ENCODE measurements at places on chromosomes 16 and 17.

DNA sequence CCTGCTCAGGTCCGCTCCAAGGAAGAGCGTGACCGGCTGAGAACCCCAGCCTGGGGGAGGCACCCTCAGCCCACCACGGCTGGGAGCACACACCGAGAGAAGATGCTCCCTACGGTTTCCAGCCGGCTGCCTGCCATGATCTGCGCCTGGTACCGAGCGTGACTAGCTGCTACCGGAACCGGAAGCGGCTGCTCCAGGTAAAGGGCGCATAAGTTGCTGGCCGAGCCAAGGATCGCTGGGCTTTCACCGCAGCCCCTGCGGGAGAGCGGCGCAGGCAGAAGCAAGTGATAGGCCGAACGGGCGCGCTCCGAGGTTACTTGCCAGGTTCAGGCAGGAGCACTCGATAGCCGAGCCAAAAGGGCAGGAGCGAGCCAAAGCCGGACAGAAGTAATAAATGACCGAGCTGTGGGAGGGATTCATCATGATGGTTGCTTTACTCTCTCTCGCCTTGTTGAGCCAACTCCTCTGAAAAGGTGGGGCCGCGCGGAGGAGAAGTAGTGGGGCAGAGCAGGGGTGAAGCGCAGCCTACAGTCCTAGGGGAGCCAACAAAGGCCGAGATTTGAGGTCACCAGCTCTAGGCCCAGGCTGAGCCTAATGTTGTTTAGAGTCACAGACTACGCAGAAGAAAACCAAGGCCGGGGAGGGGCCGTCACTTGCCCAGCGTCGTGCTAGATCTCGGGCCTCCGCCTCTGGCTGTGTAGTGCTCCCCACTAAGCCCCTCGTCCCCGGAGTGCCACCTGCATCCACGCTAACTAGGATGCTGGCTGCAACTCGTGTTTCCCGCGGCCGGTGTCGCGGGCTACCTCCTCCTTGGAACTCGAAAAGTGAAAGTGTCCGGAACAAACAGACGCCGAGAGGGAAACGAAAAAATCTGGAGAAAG is at the start of gene MRPS23:
MRPS23 (minus strand) TSS at position 171 of the 881 bp plus-strand sequence; CDS start at position 137, 34 bp downstream.
- DNase-seq, result peak; percentile 93

DNA sequence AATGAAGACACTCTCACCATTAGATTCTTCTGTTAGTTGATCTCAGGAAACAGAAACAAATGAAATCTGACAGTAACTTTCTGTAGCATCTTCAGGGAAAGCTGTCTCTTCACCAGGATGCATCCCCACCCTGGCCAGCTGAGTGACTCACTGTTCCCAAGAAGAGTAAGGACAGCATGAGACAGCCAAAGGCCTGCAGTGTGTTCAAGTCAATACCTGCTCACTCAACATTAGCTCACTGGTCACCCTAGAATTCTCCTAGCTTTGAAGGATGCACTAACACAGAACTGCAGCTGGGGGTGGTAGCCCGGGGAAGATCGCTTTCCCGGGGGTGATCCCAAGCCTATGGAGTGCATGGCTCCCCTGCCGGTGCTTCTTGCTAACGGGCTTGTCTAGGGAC is 28.2 kb upstream of the CLEC18B start:
- DNase-seq, result no peak

- DNase-seq, result no peak
Measured at GRCh38 chr16:51138178-51138577, 12.9 kb downstream of the SALL1 start.

DNA sequence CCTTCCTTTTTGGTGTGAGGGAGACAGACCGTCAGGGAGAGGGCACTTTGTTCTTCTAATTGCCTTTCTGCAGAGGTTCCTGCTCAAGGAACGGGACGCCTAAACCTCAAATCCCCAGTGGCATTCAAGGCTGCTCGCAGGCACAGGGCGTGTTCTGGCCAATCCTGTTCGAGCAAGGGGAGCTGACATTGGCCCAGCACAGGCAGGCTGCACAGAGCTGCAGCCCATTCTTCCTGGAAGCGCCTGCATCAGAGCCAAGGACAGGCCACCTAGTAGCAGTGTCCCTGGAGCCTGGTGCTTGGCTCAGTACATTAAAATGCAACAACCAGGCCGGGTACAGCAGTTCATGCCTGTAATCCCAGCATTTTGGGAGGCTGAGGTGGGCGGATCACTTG is 72.2 kb upstream of the CREBBP start:
- no peak for DNase-seq

DNA sequence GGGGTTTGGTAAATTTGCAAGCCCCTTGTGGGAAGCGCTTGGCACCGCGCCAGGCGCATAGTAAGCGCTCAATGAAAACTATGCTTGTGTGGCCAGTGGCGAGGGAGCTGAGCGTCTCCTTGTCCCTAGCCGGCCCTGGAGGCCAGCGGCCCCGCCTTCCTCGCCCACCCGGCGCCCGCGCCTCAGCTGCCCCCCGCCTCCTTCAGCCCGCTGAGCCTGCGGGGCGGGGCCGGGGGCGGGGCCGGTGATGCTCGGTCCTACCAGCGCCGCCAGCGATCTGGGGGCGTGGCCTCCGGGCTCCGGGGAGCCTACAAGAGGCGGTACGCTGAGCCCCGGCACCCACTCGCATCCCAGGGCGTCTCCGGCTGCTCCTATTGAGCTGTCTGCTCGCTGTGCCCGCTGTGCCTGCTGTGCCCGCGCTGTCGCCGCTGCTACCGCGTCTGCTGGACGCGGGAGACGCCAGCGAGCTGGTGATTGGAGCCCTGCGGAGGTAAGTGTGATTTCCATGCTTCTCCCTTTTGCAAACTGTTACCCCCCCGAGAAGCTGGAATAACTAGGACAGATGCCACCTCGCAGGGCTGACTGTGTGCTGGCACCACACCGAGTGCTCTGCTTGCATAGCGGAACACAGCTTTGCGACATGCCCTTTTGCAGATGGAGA is at the start of gene CRISPLD2:
CRISPLD2 (plus strand) TSS at position 342 of the 661 bp plus-strand sequence. CDS start 18,511 bp downstream, outside the sequence.
- peak; percentile 91 for DNase-seq

GRCh38 chr17:80990921-80991644 is 558 bp upstream of the CHMP6 start:
- DNase-seq, result no peak

GRCh38 chr17:48219617-48220016 is 112.1 kb downstream of the SNX11 start:
- DNase-seq, result no peak

- no peak for DNase-seq
Measured at GRCh38 chr17:81549031-81549557, 3.1 kb downstream of the FAAP100 start.
